ENCODE measurements at places on chromosomes 2 and 18. TPM values are rescaled to one million over a fixed set of nuclear protein-coding genes. Genes with fewer than 3 reads are reported as not detected.
A peak's percentile ranks its signal among the peaks of the same experiment; 100 is the strongest.

Gene ASXL3
- 8.3 TPM for polyA plus RNA-seq

Gene IL36RN
- polyA plus RNA-seq = not detected

Gene NT5DC4
- not detected for polyA plus RNA-seq

Gene RAPH1
- 3.1 TPM for polyA plus RNA-seq

- DNase-seq = peak; percentile 87
Observed at GRCh38 chr18:58781627-58782194, 83.0 kb upstream of the ZNF532 start.

GRCh38 chr2:152647552-152647951 is 69.7 kb downstream of the PRPF40A start:
- peak; percentile 7 for DNase-seq

GRCh38 chr2:237025090-237025865 is 60.4 kb upstream of the COPS8 start:
- DNase-seq = no peak
